ENCODE measurements at places on chromosomes 6 and 20.

- no peak for DNase-seq
These were observed 99.6 kb upstream of the COL21A1 start for GRCh38 chr6:56346958-56347357.

DNA sequence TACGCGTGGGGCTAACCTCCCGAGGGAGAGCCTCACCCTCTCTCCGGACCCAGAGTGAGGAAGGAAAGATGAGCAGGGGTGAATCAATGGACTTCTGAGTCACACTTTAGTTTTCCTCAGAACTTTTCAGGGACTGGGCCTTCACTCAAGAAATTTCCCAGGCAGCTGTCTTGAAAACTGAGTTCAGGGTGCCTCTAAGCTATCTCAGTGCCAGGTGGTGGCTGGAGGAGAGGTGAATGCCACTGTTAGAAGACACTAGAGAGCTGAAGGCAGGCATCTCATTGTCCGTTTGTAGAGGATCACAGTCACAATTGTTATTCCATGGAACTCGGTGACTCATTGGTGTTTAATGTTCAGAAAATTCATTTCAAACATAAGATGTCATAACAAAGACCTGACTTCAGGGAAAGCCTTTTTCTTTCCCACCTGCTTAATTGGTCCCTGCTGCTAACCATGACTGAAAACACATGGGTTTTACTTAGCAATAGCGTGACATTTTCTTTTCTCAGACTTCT lies 5.3 kb upstream of the SERPINB6 start:
- DNase-seq: no peak

DNA sequence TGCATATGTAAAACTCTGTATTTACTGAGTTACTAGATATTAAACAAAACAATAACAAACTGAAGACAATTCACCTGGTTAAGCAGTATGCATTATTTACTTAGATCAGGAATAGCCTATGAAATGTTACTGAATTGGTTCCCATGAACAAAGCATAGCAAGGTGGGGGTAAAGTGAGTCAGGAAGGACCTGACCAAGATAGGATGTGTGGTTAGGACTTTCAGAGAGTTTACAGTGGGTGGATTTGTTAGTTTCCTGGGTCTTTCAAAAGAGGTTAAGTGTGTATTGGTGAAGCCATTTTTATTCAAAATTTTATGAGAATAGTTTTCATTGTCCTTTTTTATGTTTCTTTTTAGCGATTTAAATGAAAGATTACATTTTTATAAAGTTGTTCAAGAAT lies 32.9 kb downstream of the TBPL1 start:
- DNase-seq: no peak

- DNase-seq: no peak
These were observed 2.9 kb downstream of the RBBP8NL start for GRCh38 chr20:62424249-62425107.

GRCh38 chr6:3032986-3033385 lies 33.3 kb downstream of the NQO2 start:
- no peak for DNase-seq

- DNase-seq: no peak
These were observed 22.3 kb downstream of the ACTR5 start for GRCh38 chr20:38770546-38770945.

DNA sequence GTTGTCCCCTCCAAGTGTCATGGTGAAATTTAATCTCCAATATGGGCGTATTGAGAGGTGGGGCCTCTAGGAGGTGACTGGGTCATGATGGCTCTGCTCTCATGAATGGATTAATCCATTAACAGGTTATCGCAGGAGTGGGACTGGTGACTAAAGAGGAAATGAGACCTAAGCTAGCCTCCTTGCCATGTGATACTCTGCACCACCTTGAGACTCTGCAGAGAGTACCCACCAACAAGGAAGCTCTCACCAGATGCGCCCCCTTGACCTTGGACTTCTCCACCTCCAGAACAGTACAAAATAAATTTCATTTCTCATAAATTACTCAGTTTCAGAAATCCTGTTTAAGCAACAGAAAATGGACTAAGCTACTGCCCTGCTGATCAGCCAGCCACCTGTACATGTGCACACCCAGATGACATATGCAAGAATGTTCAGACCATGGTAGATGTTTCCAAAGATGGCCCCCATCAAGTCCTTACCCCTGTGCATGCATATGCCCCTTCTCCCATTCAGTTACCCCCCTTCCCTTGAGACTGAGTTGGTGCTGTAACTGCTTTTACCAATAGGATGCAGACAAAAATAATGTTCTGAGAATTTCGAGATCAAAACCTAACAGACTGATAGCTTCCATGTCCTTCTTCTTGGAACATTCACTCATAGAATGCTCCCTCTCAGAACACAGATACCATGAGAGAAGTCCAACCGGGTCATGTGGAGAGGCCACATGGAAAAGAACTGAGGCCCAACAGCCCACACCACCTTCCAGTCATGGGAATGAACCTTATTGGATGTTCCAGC lies 28.4 kb downstream of the MAP3K5 start:
- no peak for DNase-seq

- DNase-seq: no peak
These were observed 1.3 kb upstream of the SLC17A1 start for GRCh38 chr6:25833136-25833535.

DNA sequence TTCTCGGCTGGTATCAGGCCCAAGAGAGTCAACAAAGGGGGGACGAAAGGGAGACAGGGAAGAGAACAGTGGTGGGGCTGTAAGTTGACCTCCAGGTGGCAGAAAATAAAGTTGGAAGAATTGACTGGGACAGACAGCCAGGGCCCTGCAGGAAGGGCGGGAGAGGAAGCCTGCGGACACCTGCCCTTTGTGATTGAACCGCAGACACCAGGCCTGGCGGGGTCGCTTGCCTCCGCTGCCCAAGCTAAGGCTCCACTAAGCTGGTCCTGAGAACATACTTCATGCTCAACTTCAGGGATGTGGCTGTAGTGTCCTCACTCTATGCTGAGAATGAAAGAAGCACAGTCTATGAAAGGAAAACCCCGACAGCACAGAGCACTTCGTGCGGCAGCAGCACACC lies 53.8 kb downstream of the RPP40 start:
- no peak for DNase-seq

- no peak for DNase-seq
These were observed 234.7 kb downstream of the BTBD9 start for GRCh38 chr6:38404900-38405556.

DNA sequence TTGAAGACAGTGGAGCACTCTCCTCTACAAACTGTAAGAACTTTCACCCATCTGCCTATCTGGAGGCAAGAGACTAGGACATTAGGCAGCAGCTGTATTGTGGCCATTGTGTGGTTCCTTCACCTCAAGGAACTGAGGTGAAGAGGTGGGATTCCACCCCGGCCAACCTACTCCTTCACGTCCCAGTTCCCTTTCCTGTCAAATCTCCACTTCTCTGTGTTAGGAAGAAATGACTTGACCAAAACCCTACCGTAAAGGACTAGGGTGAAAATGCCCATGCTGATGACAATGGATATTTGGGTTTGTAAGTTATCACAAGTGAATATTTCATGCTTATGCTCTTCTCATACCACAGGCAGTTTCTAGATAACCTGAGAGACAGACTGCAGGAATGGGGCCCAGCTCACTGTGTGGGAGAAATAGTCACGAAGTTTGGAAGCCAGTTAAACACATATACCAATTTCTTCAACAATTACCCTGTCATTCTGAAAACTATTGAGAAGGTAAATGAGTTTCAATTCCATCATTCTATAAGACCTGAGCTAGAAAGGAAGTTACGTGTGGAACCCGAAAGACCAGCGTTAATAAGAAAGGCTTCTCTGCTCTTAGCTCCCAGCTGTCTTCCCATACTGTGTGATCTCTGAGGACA lies 86.6 kb downstream of the ECT2L start:
- no peak for DNase-seq

GRCh38 chr20:58851221-58851968 lies 693 bp upstream of the GNAS-AS1 start:
- DNase-seq: no peak

- no peak for DNase-seq
These were observed 136.3 kb upstream of the BACH2 start for GRCh38 chr6:90432937-90433336.

DNA sequence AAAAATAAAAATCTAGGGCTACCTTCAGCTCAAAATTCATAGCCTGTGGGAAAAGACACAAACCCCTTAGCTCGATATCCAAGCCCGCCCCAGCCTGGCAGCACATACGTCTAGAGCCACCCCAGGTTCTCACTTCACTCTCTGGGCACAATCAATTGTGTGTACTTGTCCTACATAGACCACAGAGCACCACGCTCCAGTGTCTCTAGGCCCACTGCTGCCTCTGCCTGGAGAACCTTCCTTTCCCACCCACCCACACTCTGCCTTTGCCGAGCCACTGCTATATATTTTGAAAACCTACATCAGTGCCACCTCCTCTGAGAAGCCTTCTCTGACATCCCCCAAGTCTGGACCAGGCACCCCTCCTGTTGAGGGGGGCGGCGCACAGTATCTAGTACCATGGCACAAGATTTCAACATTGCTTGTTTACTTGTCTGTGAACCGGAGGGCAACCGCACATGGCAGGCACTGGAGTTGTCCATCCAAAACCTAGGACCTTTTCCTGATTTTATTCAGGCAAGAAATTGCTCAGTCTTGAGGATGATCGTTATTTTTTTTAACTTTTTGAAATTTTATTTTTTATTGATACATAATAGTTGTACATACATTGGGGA lies 141.5 kb downstream of the UNC5CL start:
- no peak for DNase-seq

- no peak for DNase-seq
These were observed 154.2 kb downstream of the SAMD5 start for GRCh38 chr6:147662646-147663045.

DNA sequence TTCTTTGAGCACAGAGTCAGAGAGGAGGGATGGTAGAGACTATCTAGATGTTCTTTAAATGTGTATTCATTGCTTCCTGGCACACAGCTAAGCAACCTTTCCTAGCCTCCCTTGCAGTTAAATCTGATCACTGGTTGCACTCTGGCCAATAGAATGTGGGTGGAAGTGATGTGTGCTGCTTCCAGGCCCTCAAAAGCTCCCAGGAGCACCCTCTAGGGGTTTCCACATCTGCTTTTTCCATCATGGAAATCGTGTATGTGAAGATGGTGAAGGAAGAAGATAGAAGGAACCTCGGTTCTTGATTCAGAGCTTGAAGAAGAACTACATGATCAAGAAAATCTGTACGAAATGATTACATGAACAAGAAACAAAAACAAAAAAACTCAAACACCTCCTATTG lies 149.8 kb upstream of the JAG1 start:
- DNase-seq: no peak

- no peak for DNase-seq
These were observed 102.4 kb downstream of the TNFRSF21 start for GRCh38 chr6:47207261-47207660.

GRCh38 chr6:83872386-83873118 lies 13.1 kb downstream of the CYB5R4 start:
- DNase-seq: no peak

- DNase-seq: no peak
These were observed 91.0 kb downstream of the FYN start for GRCh38 chr6:111782192-111782809.

- no peak for DNase-seq
These were observed 4.1 kb downstream of the MAP1LC3A start for GRCh38 chr20:34562641-34563040.

DNA sequence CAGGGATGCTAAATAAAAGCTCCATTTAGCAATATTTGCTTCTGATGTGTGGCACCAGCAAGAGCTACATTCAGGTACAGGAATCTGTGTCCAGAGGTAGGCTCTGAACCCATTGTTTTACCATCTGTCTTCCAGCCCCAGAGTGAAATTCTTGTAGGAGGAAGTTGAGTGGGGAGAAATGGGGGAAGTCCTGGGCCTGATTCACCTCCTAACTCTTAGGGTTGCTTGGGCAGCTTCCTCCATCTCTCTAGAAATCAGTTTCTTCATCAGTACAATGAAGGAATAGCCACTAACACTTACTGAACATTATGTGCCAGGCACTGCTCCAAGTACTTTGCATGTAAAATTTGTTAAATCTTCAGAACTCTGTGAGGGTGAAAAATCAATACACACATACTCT lies 35.1 kb upstream of the TSPYL1 start:
- no peak for DNase-seq

GRCh38 chr6:49550492-49551077 lies at the start of gene C6orf141:
Gene C6orf141 (plus strand): TSS chr6:49550668. CDS start chr6:49550793, 125 bp downstream.
- no peak for DNase-seq

DNA sequence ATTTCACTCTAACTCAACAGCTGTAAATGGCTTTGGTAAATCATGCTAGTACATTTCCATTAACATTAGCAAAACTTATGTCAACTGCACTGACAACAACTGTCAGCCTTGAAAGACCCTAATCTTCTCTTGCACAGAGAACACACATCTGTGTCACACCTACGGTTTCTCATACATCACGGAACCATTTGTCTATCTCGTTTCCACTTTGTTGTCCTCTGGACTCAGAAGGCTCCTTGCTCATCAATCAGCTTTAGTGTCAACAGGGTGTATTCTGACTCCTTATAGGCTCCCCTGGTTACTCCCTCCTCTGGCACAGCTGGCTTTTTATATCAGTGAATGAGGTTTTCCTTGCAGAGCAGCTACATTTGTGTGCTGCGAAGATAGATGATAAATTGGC lies 49.3 kb downstream of the CD83 start:
- no peak for DNase-seq

- DNase-seq: no peak
These were observed 183.8 kb downstream of the PTPRK start for GRCh38 chr6:128336436-128337095.

GRCh38 chr20:23628402-23629016 lies 9.2 kb downstream of the CST3 start:
- no peak for DNase-seq

DNA sequence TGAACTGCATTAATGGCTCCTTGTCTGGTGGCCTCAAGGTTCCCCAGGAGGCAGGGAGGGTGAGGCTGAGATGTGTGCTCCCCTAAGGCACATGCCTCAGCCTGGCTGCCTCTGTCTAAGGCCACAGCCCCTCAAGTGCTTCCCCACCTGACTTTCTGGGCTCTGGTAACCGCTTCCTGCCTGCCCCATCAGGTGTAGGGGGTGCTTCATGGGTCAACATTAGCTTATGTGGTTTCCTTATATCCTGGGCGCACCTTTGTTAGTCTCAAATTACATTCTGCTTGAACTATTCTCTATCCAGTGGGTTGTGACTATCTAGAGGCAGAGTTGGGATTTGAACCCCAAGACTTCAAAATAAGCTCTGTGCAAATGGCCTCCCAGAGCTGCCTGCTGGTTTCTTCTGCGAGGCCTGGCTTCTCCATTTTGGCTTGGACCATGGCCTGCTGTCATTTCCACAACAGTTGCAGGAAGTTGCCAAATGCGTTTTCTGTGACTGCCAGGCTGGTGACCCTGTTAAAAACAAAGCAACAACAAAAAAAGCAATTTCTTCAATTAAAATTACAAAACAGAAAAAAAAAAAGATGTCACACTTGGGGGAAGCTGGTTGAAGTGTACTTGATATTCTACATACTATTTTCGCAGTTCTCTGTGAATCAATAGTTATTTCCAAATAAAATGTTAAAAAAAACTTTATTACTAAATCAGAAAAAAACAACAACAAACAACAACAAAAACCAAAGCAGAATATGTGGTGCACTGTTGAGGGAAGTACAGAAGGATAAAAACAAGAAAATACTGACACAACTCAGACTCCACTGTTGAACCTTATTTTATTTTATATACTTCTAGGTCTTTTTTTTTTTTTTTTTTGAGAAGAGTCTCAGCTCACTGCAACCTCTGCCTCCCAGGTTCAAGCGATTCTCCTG lies 20.0 kb upstream of the ZNFX1 start:
- DNase-seq: no peak

All from CD8-positive, alpha-beta T cell (primary cell).